ENCODE measurements at places on chromosomes 5 and 9.
A peak's percentile ranks its signal among the peaks of the same experiment; 100 is the strongest.

DNA sequence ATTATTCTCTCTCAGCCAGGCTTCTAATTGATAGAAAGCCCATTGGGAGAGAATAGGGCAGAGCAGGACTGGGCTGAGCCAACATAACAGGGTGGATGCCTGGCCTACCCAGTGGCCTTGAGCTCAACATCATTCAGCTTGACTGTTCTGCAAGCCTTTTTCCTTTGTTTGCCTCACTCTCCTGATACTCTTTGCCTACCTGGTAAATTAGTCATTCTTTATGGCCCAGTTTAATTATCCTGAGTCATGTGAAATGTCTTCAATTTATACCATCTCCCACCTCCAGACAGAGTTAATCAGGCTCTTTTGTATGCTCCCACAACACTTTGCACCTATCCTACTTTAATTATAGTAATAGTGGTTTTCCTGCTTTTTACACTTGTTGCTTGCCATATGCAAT, 13.6 kb downstream of the GLRA1 start:
- DNase-seq, result no peak

GRCh38 chr5:111434800-111435199, 77.5 kb downstream of the STARD4 start:
- DNase-seq, result no peak

DNA sequence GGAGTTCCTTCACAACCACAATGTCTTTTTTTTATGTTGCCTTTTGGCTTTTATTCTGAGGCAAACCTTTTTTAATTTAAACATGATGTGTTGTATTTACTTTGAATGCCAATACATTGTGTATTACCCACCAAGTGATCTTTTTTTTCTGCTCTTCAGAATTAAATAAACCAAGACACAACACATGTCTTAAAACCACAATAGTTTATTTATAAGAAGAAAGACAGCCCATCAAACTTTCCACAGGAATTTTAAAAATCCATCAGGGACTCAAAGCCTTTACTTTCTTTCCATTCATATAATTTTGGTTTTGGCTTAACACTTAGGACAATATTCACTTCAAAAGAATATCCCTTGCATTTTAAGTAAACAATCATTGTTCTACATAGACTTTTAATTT, 321.8 kb upstream of the MEF2C start:
- no peak for DNase-seq

DNA sequence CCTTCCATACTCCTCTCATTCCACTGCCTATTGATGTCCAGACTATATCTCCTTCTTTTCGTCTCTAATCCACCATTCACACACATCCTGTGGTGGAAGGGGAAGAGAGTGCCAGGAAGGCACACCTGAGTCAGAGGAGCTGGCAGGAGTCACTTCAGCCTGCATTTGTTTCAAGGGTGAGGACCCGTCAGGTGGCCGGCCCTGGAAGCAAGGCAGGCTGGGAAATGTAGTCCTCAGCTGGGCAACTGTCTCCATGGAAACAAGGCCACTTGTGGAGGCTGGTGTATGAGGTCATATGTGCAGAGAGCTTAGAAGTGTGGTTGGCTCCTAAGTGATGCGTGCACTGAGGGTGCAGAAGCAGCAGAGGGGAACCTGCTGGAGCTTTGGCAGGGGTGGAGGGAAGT, 278.4 kb downstream of the NSG2 start:
- DNase-seq, result peak; percentile 34

DNA sequence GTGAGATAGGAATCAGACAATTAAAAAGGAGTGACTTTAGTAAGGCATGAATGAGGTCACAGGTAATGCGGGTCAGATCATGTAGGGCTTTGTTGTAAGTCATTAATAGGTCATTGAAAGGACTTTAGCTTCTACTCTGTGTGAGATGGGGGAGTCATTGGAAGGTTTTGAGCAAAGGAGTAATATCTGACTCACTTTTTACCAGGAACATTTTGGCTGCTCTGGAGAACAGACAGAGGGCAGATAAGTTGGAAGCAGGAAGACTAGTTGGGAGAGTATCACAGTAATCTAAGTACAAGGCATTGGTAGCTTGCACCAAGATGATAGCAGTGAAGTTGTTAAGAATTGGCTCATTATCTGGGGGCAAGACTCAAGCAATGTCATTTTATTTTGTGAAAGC, 37.4 kb downstream of the KIF2A start:
- DNase-seq, result no peak

- DNase-seq, result no peak
These were observed 54.9 kb downstream of the WDR41 start for GRCh38 chr5:77437194-77437593.

GRCh38 chr5:163670036-163670435, 164.6 kb downstream of the MAT2B start:
- no peak for DNase-seq

Data from head of caudate nucleus (tissue), 42 donors.